ENCODE measurements at places on chromosomes 6 and 20. TPM values are rescaled to one million over a fixed set of nuclear protein-coding genes. Genes with fewer than 3 reads are reported as not detected.
A peak's percentile ranks its signal among the peaks of the same experiment; 100 is the strongest.

RAD21L1 gene
- not detected for polyA plus RNA-seq

HFE gene
- 3.4 TPM for polyA plus RNA-seq

PRDM13 gene
- not detected for polyA plus RNA-seq

AKAP7 gene
- 69.6 TPM for polyA plus RNA-seq

FANCE gene
- polyA plus RNA-seq = 2.1 TPM

SLC35F1 gene
- polyA plus RNA-seq = 0.31 TPM

GPR63 gene
- polyA plus RNA-seq = 0.82 TPM

PRDM1 gene
- polyA plus RNA-seq = 0.30 TPM

FGD2 gene
- polyA plus RNA-seq = 3.2 TPM

- DNase-seq = no peak
- no peaks in the 10 kb centered on the region for H3K36me3 ChIP-seq
Measured at GRCh38 chr20:17177341-17177740, 49.5 kb upstream of the PCSK2 start.

DNA sequence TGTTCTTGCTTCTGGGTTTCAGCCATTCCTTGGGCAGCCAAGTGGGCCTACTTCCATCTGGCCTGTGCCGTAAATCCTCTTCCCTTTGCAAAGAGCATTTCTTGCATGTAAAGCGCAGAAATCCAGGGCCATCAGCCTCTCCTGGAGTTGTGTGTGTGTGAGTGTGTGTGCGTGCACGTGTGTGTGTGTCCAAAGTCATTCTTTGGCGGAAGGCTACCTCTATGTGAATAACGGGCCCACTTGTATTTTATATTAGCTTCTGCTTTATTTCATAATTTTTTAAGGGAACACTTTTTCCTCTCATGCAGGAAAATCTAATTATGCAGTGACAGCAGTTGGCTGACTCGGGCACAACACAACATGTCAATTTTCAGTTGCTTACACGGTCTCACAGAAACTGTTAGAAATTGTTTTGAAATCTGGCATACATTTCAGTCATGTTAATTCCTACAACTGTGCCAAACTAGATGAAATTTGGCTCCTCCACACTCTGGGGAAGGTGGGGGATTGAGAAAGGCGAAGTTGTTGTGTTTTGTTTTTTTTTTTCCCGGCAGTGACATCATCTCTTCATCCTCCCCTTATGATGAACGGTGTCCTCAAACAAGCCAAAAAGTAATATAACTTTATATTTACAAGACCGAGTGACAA lies 223.7 kb upstream of the TSHZ2 start:
- DNase-seq = no peak
- no peak overlapping the region for H3K4me3 ChIP-seq
- no peaks in the 10 kb centered on the region for H3K36me3 ChIP-seq
- no peak overlapping the region for H3K27ac ChIP-seq
- no peaks in the 10 kb centered on the region for H3K4me1 ChIP-seq

- no peak overlapping the region for H3K27ac ChIP-seq
- H3K4me3 ChIP-seq = no peak overlapping the region
- no peaks in the 10 kb centered on the region for H3K27me3 ChIP-seq
- DNase-seq = no peak
- peaks cover 4% of the 10 kb centered on the region for H3K4me1 ChIP-seq
Measured at GRCh38 chr6:166310634-166311033, 2.4 kb upstream of the PRR18 start.

GRCh38 chr6:34610819-34611477 lies 54.8 kb upstream of the SPDEF start:
- H3K27me3 ChIP-seq = no peaks in the 10 kb centered on the region
- no peak overlapping the region for H3K27ac ChIP-seq
- H3K4me3 ChIP-seq = no peak overlapping the region
- H3K36me3 ChIP-seq = no peaks in the 10 kb centered on the region
- H3K4me1 ChIP-seq = peaks cover 8% of the 10 kb centered on the region

GRCh38 chr6:12342664-12343063 lies 52.5 kb downstream of the EDN1 start:
- no peaks in the 10 kb centered on the region for H3K36me3 ChIP-seq
- H3K4me3 ChIP-seq = no peak overlapping the region
- H3K4me1 ChIP-seq = peaks cover 20% of the 10 kb centered on the region
- H3K27me3 ChIP-seq = no peaks in the 10 kb centered on the region
- no peak overlapping the region for H3K27ac ChIP-seq

- no peaks in the 10 kb centered on the region for H3K27me3 ChIP-seq
- H3K27ac ChIP-seq = peak within 1 kb of the TSS; percentile 28
- H3K36me3 ChIP-seq = peaks cover 25% of the 10 kb centered on the region
- peak within 1 kb of the TSS; percentile 63 for H3K4me3 ChIP-seq
Measured at GRCh38 chr6:33288921-33289783, at the start of the genes PFDN6 and WDR46. Gene PFDN6 (plus strand): TSS chr6:33289601. CDS start chr6:33289857, 256 bp downstream. Gene WDR46 (minus strand): TSS chr6:33289239. CDS start chr6:33289170, 69 bp downstream.

- no peaks in the 10 kb centered on the region for H3K27me3 ChIP-seq
- H3K36me3 ChIP-seq = no peaks in the 10 kb centered on the region
- DNase-seq = no peak
- no peaks in the 10 kb centered on the region for H3K4me1 ChIP-seq
- H3K27ac ChIP-seq = no peak overlapping the region
Measured at GRCh38 chr6:88301888-88302768, 136.0 kb upstream of the CNR1 start.

DNA sequence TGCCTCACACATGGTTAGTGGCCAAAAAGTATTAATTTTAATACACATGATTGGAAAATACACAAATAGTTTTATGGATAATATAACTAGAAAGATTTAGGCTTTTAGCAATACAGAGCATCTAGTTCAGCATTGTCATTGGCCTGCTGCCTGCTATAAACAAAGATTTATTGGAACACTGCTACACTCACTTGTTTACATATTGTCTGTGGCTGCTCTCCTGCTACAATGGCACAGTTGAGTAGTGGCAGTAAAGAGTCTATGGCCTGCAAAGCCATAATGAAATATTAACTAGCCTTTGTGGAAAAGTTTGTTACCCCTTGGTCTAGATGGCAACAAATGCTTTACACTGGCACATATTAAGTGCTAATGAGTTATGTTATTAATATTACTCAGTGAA lies 37.8 kb downstream of the ZNF451 start:
- H3K4me3 ChIP-seq = no peak overlapping the region
- DNase-seq = no peak
- H3K27ac ChIP-seq = no peak overlapping the region
- H3K27me3 ChIP-seq = no peaks in the 10 kb centered on the region

- H3K4me3 ChIP-seq = no peak overlapping the region
- H3K36me3 ChIP-seq = no peaks in the 10 kb centered on the region
- no peak overlapping the region for H3K27ac ChIP-seq
- no peaks in the 10 kb centered on the region for H3K27me3 ChIP-seq
- DNase-seq = no peak
Measured at GRCh38 chr20:50828363-50829136, 33.7 kb downstream of the BCAS4 start.

DNA sequence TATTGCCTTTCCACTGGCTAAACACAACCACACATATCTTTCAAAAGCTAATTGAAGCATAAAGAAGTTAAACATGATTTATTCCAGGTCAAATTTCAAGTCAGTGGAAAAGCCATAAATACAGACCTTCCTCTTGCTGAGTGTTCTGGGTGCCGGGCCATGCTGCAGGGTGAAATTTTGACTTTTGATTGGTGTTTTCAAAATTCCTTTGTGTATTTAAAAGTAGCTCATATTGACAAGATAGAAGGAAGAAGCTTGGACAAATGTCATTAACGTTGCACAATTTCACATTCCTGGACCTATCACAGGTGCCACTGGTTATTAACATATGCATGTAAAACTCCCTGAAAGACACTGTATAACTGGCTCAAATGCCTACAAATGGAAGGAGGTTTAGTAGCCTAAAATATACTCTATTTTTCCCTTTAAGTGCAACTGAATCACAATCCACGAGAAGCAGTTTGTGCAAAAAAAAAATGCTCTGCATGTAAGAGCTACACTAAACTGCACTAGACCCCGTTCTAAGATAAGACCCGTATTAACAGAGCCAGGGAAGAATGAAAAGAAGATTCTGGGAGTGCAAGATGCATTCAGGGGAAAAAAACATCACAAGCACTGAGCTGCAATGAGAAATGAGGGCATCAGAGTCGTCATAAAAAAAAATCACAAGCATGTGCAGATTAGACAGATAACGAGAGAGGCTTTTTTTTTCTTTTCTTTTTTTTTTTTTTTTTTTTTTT lies 30.4 kb downstream of the ATXN1 start:
- no peak overlapping the region for H3K4me3 ChIP-seq
- no peaks in the 10 kb centered on the region for H3K27me3 ChIP-seq
- peaks cover 15% of the 10 kb centered on the region for H3K4me1 ChIP-seq
- H3K27ac ChIP-seq = no peak overlapping the region

GRCh38 chr6:128632131-128632530 lies 111.7 kb upstream of the PTPRK start:
- no peaks in the 10 kb centered on the region for H3K27me3 ChIP-seq
- H3K4me1 ChIP-seq = peaks cover 4% of the 10 kb centered on the region
- DNase-seq = no peak
- H3K36me3 ChIP-seq = no peaks in the 10 kb centered on the region
- H3K27ac ChIP-seq = no peak overlapping the region

DNA sequence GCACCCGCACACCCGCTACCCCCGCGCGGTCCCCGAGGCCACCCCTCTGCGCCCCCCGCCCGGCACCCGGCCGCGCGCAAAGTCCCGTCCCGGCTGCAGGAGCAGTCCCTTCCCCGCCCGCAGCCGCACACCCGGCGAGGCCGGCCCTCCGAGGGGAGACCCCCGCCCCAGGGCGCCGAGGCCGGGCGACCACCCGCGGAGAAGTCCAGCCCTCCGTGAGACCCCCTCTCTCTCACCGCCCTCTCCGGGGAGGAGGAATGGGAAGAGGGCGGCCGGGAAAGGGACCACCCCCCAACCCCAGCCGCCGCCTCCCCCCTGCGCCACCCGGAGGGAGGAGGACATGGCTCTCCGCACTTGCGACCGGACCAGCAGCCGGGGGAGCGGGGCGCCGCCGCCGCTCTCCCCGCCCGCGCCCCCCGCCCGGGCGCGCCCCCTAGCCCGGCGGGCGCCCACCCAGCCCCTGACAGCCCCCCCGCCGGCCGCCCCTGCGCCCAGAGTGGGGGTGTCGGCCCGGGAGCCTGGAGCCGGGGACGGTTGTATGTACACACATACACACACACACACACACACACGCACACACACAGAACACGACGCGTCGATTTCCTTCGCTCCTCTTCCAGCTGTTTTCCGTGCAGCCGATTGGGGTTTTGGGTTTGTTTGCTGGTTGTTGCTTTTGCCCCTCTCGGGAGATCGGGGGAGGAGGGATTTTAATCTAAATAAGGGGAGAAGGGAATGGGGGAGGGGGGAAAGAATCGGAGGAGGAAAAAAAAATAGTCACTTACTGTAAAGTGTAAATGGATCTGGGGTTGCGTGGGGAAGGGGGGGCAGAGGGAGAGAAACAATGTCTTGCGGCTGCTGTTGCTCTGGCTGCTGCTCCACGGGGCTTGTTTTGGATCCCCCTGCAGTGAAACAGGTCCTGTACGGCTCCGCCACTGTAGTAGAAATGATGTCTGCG lies at the start of gene ATXN1:
TSS of gene ATXN1 (minus strand) at position 945 of the 955 bp plus-strand sequence.
- no peaks in the 10 kb centered on the region for H3K36me3 ChIP-seq
- peak within 1 kb of the TSS; percentile 88 for H3K4me3 ChIP-seq
- peaks cover 26% of the 10 kb centered on the region for H3K4me1 ChIP-seq
- peak; percentile 81 for DNase-seq
- peak within 1 kb of the TSS; percentile 92 for H3K27ac ChIP-seq

GRCh38 chr6:23659125-23659524 lies 466.9 kb upstream of the NRSN1 start:
- no peak for DNase-seq
- H3K36me3 ChIP-seq = no peaks in the 10 kb centered on the region
- H3K27ac ChIP-seq = no peak overlapping the region
- H3K27me3 ChIP-seq = no peaks in the 10 kb centered on the region
- no peaks in the 10 kb centered on the region for H3K4me1 ChIP-seq

GRCh38 chr6:169626649-169627048 lies 75.2 kb downstream of the WDR27 start:
- H3K27me3 ChIP-seq = no peaks in the 10 kb centered on the region
- no peak overlapping the region for H3K27ac ChIP-seq
- no peaks in the 10 kb centered on the region for H3K36me3 ChIP-seq
- no peak for DNase-seq
- no peaks in the 10 kb centered on the region for H3K4me1 ChIP-seq

DNA sequence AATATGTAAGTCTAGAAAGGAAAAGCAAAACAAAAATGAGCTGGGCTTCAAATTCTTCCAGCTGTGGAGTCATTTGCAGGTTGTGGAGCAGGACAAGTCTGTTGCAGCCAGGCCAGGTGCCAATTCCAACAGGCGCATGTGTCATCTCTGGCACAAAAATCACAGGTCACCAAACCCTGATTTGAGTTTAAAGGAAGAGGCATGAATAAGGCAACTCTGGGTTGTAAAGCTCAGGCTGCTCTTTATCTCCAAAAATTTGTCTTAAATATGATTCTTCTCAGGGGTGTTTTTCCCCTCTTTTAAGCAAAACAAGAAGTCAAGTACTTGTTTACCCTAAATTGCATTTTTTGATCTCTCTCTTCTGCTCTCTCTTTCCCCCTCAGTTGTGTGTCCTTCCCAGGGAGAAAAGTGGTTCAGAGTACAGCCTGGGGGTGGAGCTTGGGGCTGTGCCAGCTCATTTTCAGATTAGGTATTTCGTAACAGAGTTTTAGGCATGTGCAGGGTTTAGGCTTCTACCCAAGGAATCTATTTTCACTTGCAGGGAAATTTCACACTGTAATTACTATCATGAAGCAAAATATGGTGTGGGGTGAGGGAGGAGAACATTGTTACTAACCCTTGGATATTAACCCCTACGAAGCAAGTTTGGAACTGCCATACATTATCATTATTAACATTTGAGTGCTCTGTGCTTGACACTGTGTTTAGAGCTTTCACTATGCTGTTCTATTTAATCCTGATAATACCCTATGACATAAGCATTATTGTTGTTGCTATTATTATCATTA lies 8.3 kb upstream of the NCOA3 start:
- no peaks in the 10 kb centered on the region for H3K36me3 ChIP-seq
- H3K4me1 ChIP-seq = peaks cover 17% of the 10 kb centered on the region
- no peak overlapping the region for H3K4me3 ChIP-seq
- H3K27ac ChIP-seq = peak overlapping the region; percentile 65
- peak; percentile 91 for DNase-seq

DNA sequence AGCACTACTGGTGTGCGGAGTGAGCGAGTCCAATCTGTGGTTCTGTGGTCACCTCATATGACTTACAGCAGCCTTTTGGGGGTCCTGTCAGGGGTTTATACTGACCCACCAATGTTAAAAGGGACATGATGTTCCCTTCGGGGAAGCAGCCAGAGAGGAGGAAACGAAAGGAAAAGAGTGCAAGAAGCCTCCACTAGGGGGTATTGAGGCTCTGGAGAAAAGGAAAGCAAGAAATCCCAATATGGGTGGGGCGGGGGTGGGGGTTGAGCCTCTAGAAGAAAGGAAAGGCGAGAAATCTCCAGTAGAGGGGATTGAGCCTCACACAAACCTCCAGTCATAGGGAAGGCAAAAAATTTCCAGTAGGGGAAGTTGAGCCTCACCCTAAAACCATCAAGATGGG lies 249.3 kb upstream of the ECI2 start:
- no peak overlapping the region for H3K27ac ChIP-seq
- H3K36me3 ChIP-seq = no peaks in the 10 kb centered on the region
- H3K4me1 ChIP-seq = no peaks in the 10 kb centered on the region
- no peak for DNase-seq

DNA sequence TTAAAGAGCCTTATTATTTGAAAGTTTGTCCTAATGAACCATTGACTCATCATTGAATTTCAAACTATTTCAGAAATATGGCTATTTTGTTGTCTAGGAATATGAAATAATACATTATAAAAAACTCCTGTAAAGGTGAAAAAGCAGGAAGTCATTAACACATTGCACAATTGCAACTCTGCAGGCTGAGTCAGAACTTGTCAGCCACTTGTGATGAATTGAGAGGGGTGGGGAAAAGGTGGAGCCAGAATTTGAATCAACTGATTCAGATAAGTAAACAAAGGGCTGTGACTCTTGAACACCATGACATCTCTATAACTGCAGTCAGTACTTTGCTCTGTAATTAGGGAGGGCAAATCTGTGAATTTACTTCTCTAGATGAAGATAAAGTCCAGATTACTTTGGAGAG lies 6.0 kb downstream of the C6orf141 start:
- H3K36me3 ChIP-seq = no peaks in the 10 kb centered on the region
- peaks cover 4% of the 10 kb centered on the region for H3K27me3 ChIP-seq
- H3K27ac ChIP-seq = no peak overlapping the region
- no peak for DNase-seq

Data from pancreas (tissue), 10 donors.